ENCODE measurements at places on chromosomes 12 and 14.
A peak's percentile ranks its signal among the peaks of the same experiment; 100 is the strongest.

- H3K4me1 ChIP-seq: no peaks in the 10 kb centered on the region
- H3K36me3 ChIP-seq: no peaks in the 10 kb centered on the region
- H3K27ac ChIP-seq: no peak overlapping the region
- DNase-seq: no peak
- H3K27me3 ChIP-seq: no peaks in the 10 kb centered on the region
- no peak overlapping the region for H3K4me3 ChIP-seq
Measured at GRCh38 chr14:89603938-89604480, 187.0 kb upstream of the FOXN3 start.

DNA sequence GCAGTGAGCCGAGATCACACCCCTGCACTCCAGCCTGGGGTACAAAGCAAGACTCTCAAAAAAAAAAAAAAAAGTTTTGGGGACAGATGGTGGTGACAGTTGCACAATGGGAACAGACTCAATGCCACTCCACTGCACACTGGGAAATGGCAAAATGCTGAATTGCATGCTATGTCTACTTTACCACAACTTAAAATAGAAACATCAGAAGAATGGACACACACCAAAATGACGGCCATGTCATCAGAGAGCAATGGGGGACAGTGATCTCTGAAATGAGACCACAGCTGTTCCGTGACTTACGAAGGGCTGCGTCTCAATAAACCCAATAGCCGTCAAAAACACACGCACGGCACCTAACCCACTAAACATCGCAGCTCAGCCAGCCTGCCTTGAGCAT, 13.7 kb downstream of the DDX54 start:
- no peaks in the 10 kb centered on the region for H3K4me1 ChIP-seq
- DNase-seq: no peak
- H3K27ac ChIP-seq: no peak overlapping the region
- peaks cover 84% of the 10 kb centered on the region for H3K36me3 ChIP-seq

GRCh38 chr14:94761348-94761996, 8.4 kb downstream of the GSC start:
- no peaks in the 10 kb centered on the region for H3K4me1 ChIP-seq
- H3K27me3 ChIP-seq: no peaks in the 10 kb centered on the region
- DNase-seq: no peak
- H3K36me3 ChIP-seq: no peaks in the 10 kb centered on the region
- no peak overlapping the region for H3K4me3 ChIP-seq
- H3K27ac ChIP-seq: no peak overlapping the region

GRCh38 chr12:14843425-14843887, at the start of gene ART4:
TSS of gene ART4 (minus strand) at chr12:14843526. CDS start at chr12:14843113, 413 bp downstream.
- H3K36me3 ChIP-seq: no peaks in the 10 kb centered on the region
- no peak within 1 kb of the TSS for H3K4me3 ChIP-seq
- H3K27ac ChIP-seq: peak within 1 kb of the TSS; percentile 57
- no peaks in the 10 kb centered on the region for H3K27me3 ChIP-seq

DNA sequence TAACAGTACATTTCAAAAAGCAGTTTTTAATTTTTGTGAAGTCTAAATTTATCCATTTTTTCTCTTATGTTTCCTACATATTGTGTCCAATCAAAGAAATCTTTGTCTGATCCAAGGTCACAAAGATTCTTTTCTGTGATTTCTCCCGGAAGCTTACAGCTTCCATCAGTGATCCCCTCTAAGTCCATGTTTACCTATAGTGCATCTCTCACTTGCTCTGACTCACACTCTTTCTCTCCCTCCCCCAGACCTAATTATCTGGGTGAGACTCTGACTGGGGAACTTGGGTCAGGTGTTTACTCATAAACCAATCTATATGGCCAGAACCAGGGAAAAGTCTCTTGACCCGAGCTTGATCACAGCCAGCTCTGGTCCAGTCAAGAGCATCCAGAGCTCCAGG, 224.4 kb downstream of the SPTSSA start:
- DNase-seq: peak; percentile 78
- H3K27ac ChIP-seq: peak overlapping the region; percentile 84
- H3K27me3 ChIP-seq: no peaks in the 10 kb centered on the region
- peaks cover 68% of the 10 kb centered on the region for H3K4me1 ChIP-seq
- H3K4me3 ChIP-seq: no peak overlapping the region

GRCh38 chr12:124479680-124480468, 87.5 kb downstream of the NCOR2 start:
- H3K27ac ChIP-seq: peak overlapping the region; percentile 70
- H3K27me3 ChIP-seq: no peaks in the 10 kb centered on the region
- peaks cover 55% of the 10 kb centered on the region for H3K4me1 ChIP-seq
- H3K4me3 ChIP-seq: no peak overlapping the region
- peaks cover 70% of the 10 kb centered on the region for H3K36me3 ChIP-seq
- DNase-seq: no peak

GRCh38 chr12:120404271-120404670, 33.6 kb upstream of the COX6A1 start:
- no peaks in the 10 kb centered on the region for H3K4me1 ChIP-seq
- H3K4me3 ChIP-seq: no peak overlapping the region

DNA sequence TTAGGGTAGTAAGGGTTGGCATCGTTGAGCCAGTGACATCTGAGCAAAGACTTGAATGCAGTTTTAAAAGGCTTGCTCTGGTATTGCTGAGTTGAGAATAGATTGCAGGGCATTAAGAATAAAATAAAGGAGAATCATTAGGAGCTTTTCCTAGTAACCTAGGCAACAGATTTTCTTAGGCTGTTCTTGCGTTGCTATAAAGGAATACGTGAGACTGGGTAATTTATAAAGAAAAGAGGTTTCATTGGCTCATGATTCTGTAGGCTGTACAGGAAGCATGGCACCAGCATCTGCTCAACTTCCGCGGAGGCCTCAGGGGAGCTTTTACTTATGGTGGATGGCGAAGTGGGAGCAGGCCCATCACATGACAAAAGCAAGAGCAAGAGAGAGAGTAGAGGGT, 97.4 kb downstream of the RAD51B start:
- H3K4me1 ChIP-seq: peaks cover 10% of the 10 kb centered on the region
- no peak overlapping the region for H3K4me3 ChIP-seq
- H3K36me3 ChIP-seq: no peaks in the 10 kb centered on the region
- H3K27me3 ChIP-seq: no peaks in the 10 kb centered on the region

DNA sequence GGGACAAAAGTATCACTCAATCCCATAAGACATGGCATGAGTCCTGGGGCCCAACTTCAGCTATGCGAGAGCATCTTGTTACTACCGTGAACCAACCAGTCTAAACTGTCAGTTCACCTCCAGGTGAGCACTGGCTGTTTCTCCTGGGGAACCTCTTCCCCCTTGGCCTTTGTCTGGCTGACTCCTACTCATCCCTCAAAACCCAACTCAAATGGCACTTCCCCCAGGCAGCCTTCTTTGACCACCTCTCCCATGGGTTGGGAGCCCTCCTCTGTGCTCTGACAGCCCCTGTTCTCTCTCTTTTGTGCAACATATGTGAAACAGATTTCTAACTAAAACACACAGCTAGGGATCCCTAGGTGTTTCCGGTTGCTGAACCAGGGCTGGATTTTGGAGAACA, 37.7 kb downstream of the FOXN4 start:
- H3K27me3 ChIP-seq: no peaks in the 10 kb centered on the region
- H3K4me3 ChIP-seq: no peak overlapping the region
- no peak for DNase-seq
- H3K4me1 ChIP-seq: peaks cover 7% of the 10 kb centered on the region

DNA sequence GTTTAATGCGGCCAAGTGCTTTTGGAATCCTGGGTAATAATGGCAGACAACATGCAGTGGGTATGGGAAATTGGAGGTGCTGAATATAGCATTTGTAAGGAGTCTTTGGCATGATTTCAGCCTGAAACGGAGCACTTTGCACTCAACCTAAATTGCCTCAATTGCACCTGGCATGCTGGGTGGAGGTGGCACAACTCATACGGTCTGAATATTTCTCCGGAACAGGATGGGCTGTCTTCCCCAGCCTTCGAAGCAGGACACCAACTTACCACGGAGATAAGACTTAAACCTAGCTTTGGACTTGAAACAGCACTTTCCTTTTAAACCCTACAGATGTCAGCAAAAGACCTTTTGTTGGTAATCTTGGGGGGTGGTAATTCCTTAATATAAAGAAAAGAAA, 153.7 kb upstream of the SRRM4 start:
- no peaks in the 10 kb centered on the region for H3K4me1 ChIP-seq
- no peak overlapping the region for H3K27ac ChIP-seq
- H3K36me3 ChIP-seq: no peaks in the 10 kb centered on the region
- H3K4me3 ChIP-seq: no peak overlapping the region
- no peak for DNase-seq

DNA sequence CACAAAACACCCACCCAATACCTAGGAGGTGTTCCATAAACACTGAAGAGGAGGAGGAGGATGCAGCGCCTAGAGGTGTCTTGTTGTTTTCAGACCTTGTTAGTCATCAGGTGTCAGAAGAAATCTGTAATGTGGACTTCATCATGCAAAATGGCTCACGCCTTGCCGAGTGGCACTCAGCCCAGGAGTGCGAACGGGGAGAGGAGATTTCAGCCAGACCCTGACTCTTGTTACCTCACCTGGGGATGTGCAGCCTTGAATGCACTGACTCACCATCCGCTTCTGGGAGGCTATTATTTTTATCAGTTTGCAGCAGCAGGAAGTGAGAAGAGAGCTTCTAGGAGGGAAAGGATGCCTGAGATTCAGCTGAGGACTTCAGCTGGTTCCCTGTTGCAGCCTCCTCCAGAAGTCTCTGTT, 48.2 kb upstream of the PLXNC1 start:
- H3K4me3 ChIP-seq: no peak overlapping the region
- H3K27me3 ChIP-seq: no peaks in the 10 kb centered on the region
- DNase-seq: no peak
- H3K27ac ChIP-seq: no peak overlapping the region

DNA sequence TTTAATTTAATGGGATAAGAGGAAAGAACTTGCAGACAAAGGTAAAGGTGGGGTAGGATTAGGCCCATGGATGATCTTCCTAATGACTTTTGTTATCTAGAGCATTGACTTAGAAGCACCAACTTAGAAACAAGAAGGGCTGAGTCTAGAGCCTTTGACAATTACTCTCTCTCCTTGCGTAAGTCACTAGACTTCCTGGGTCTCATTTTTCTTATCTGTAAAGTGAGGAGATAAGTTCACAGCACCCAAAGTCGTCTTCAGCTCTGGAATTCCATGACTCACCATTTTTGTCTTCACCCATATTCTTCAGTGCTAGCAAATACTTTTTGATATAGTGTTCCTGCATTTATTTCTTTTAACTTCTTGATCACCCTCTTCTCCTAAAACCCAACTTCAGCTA, 75.7 kb downstream of the SSPN start:
- H3K27ac ChIP-seq: no peak overlapping the region
- H3K27me3 ChIP-seq: no peaks in the 10 kb centered on the region
- H3K36me3 ChIP-seq: no peaks in the 10 kb centered on the region
- H3K4me3 ChIP-seq: no peak overlapping the region
- DNase-seq: peak; percentile 8

DNA sequence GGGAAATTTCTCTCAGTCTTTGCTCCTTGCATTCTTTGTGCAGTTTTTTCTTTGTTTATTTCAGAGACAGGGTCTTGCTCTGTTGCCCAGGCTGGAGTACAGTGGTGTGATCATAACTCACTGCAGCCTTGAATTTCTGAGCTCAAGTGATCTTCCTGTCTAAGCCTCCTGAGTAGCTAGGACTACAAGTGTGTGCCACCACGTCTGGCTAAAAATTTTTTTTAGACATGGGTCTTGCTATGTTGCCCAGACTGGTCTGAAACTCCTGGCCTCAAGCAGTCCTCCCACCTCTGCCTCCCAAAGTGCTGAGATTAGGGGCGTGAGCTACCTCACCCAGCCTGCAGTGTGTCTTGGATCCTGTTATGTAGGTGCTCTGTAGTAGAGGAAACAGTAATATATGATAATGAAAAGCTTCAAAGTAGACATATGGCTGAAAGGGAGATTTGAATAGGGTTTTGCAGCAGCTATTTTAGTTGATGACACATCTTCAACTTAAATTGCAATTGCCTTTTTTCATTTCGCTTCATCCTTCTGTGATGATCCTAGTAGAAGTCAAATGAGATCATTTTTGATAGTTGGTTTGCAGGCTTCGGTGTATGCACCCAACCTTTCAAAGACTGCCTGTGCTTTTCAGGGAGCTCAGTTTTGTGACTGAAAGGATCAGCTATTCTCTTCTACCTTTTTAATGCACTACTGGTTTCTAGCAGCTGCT, 75.4 kb downstream of the FUT8 start:
- no peaks in the 10 kb centered on the region for H3K4me1 ChIP-seq
- no peak overlapping the region for H3K4me3 ChIP-seq
- H3K36me3 ChIP-seq: no peaks in the 10 kb centered on the region
- H3K27ac ChIP-seq: no peak overlapping the region
- no peaks in the 10 kb centered on the region for H3K27me3 ChIP-seq
- DNase-seq: no peak

- no peak overlapping the region for H3K4me3 ChIP-seq
- H3K27ac ChIP-seq: no peak overlapping the region
- peaks cover 11% of the 10 kb centered on the region for H3K4me1 ChIP-seq
- H3K27me3 ChIP-seq: no peaks in the 10 kb centered on the region
Measured at GRCh38 chr12:67613040-67613439, 35.5 kb upstream of the DYRK2 start.

- peaks cover 18% of the 10 kb centered on the region for H3K4me1 ChIP-seq
- no peak overlapping the region for H3K4me3 ChIP-seq
- H3K27ac ChIP-seq: no peak overlapping the region
- DNase-seq: no peak
- no peaks in the 10 kb centered on the region for H3K36me3 ChIP-seq
Measured at GRCh38 chr12:27515671-27516070, 8.3 kb upstream of the PPFIBP1 start.

- peaks cover 24% of the 10 kb centered on the region for H3K4me1 ChIP-seq
- H3K36me3 ChIP-seq: no peaks in the 10 kb centered on the region
- H3K27ac ChIP-seq: no peak overlapping the region
- H3K4me3 ChIP-seq: no peak overlapping the region
- no peaks in the 10 kb centered on the region for H3K27me3 ChIP-seq
- no peak for DNase-seq
Measured at GRCh38 chr14:61346221-61346620, 24.8 kb downstream of the PRKCH start.

GRCh38 chr14:93838238-93838637, 50.0 kb upstream of the PRIMA1 start:
- H3K27ac ChIP-seq: no peak overlapping the region
- no peak overlapping the region for H3K4me3 ChIP-seq
- H3K27me3 ChIP-seq: no peaks in the 10 kb centered on the region
- DNase-seq: no peak
- H3K4me1 ChIP-seq: peaks cover 7% of the 10 kb centered on the region

- no peak overlapping the region for H3K4me3 ChIP-seq
- DNase-seq: no peak
- H3K27me3 ChIP-seq: no peaks in the 10 kb centered on the region
- H3K4me1 ChIP-seq: peaks cover 23% of the 10 kb centered on the region
- H3K27ac ChIP-seq: no peak overlapping the region
Measured at GRCh38 chr12:8078916-8079315, 3.2 kb upstream of the NECAP1 start.

DNA sequence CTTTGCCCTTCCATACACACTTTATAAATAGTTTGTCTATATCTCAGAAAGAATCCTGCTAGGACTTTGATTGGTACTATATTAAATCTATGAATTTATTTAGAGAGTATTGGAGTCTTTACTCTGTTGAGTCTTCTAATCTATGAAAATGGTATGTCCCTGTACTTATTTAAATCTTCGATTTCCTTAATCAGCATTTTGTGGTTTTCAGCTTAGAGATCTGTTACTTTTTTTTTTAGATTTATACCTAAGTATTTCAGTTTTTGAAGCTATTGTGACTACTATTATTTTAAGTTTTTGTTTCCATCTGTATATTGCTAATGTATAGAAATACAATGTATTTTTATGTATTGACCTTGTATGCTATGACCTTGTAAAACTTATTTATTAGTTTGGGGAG, 13.4 kb upstream of the IFI27L2 start:
- no peak for DNase-seq
- H3K27me3 ChIP-seq: no peaks in the 10 kb centered on the region
- no peak overlapping the region for H3K4me3 ChIP-seq
- H3K36me3 ChIP-seq: no peaks in the 10 kb centered on the region
- no peak overlapping the region for H3K27ac ChIP-seq
